Activated naive CD4-positive, alpha-beta T cell treated with anti-CD3 and anti-CD28 coated beads for 36 hours (primary cell): ENCODE measurements at places on chromosomes 3 and 15. TPM values are rescaled to one million over a fixed set of nuclear protein-coding genes. Genes with fewer than 3 reads are reported as not detected.

DNA sequence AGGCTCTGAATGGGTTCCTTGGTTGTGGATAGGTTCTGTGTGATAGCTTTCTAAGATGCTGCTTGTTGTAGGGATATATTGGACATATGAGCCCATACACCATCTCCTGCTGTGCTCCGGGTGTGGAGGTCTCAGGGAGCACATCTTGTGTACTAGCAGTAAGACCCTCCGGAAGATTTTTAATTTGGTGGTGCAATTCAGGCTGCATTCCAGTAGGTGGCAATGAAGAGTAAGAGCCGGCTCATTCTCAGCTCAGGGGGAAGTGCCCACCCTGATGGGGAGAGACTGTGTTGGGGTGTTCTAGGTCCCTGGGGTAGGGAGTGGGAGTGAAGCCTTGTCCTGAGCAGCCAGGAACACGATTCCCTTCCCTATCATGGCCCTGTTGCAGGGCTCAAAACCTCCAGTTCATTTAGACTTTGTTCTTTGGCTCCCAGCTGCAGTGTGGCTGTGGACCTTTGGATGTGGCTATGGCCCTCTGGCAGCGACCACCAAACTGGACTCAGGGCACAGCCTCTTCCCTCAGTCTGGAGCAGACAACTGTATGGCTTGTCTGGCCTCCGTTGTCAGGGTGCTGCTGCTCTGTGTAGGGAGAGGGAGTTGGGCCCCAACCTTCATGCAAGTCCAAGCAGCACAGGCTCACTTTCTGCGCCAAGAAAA lies 104.7 kb downstream of the UNC13C start:
- H3K4me1 ChIP-seq: no peaks in the 10 kb centered on the region
- H3K4me3 ChIP-seq: no peak overlapping the region
- H3K27me3 ChIP-seq: peaks cover 12% of the 10 kb centered on the region
- H3K27ac ChIP-seq: no peak overlapping the region
- no peaks in the 10 kb centered on the region for H3K36me3 ChIP-seq

DNA sequence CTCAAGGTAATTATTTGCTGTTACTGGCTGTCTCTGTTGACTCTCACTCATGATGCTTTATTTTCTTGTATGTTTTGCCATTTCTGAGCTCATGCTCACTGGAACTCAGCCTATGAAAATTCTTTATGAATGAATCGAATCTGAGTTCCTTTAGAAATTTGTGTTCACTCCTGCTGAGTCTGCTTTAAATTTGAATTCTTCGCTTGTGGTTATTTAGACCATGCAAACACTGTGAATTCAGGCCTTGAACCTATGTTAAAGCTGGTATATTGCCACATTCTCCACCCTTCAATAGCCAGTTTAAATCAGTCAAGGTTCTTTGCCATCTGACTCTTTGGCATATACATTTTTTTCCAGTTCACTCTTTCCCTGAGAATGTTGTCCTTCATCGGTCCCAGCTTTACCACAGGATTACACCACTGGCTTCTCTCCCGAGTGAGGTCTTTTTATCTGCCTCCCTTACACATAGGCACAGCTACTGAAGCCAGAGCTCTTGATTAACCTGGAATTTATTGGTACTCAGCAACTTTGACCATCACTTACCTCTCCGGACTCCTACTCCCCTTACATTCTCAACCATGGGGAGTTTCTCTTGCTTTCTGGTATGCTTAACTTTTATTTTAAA lies 400.6 kb downstream of the VPS13C start:
- no peaks in the 10 kb centered on the region for H3K36me3 ChIP-seq
- peaks cover 6% of the 10 kb centered on the region for H3K27me3 ChIP-seq
- H3K4me1 ChIP-seq: no peaks in the 10 kb centered on the region

Gene LSAMP
- total RNA-seq: not detected

Gene CTXN2
- total RNA-seq: not detected

DNA sequence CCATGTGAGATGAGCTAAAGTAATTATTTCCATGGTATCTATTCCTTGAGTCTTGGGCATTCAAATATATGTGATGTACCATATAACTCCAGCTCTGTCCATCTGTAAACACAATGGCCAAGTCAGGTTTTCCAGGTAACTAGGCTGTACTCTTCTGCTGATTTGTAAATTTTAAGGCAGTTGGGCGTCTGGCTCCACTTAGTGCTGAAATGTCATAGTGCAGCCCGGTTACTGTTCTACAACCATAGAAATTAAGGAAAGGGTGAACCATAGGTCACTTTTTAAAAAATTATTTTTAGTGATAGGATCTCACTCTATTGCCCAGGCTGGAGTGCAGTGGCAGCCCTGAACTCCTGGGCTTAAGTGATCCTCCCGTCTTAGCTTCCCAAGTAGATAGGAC lies 44.7 kb upstream of the GOLM2 start:
- H3K4me3 ChIP-seq: no peak overlapping the region
- no peaks in the 10 kb centered on the region for H3K27me3 ChIP-seq
- no peaks in the 10 kb centered on the region for H3K36me3 ChIP-seq
- DNase-seq: no peak
- H3K4me1 ChIP-seq: no peaks in the 10 kb centered on the region
- H3K27ac ChIP-seq: no peak overlapping the region

- H3K4me3 ChIP-seq: no peak overlapping the region
- no peak overlapping the region for H3K27ac ChIP-seq
- no peak for DNase-seq
- H3K36me3 ChIP-seq: no peaks in the 10 kb centered on the region
- no peaks in the 10 kb centered on the region for H3K4me1 ChIP-seq
- H3K27me3 ChIP-seq: no peaks in the 10 kb centered on the region
Observed at GRCh38 chr15:25245801-25246622, 192.8 kb downstream of the UBE3A start.

- DNase-seq: no peak
- H3K4me3 ChIP-seq: no peak overlapping the region
- no peak overlapping the region for H3K27ac ChIP-seq
- no peaks in the 10 kb centered on the region for H3K4me1 ChIP-seq
- H3K27me3 ChIP-seq: no peaks in the 10 kb centered on the region
Observed at GRCh38 chr15:99148851-99149276, 44.0 kb downstream of the SYNM start.

DNA sequence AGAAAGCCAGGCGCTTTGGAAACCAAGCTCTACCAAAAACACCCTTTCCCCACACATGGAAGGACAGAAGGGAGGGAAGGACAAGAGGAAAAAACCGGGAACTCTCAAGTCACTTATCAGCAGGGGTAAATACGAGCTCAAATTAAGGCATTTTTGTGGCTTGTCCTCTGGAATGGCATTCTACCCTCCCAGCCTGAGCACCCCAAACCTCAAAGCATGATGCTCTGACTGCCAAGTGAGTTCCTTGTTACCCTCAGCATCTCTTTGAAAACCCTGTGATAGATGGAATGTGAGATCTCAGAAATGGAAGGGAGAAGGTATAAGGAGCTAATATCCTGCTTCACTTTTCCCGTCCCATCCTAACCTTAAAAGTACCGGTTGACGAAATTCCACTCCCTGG lies 8.1 kb upstream of the CSPG5 start:
- H3K27me3 ChIP-seq: no peaks in the 10 kb centered on the region
- H3K36me3 ChIP-seq: peaks cover 19% of the 10 kb centered on the region
- H3K27ac ChIP-seq: no peak overlapping the region

Gene OSTN
- total RNA-seq: not detected

- peaks cover 35% of the 10 kb centered on the region for H3K4me1 ChIP-seq
- H3K27me3 ChIP-seq: no peaks in the 10 kb centered on the region
- H3K36me3 ChIP-seq: no peaks in the 10 kb centered on the region
Observed at GRCh38 chr3:195183071-195183776, 87.7 kb downstream of the XXYLT1 start.

DNA sequence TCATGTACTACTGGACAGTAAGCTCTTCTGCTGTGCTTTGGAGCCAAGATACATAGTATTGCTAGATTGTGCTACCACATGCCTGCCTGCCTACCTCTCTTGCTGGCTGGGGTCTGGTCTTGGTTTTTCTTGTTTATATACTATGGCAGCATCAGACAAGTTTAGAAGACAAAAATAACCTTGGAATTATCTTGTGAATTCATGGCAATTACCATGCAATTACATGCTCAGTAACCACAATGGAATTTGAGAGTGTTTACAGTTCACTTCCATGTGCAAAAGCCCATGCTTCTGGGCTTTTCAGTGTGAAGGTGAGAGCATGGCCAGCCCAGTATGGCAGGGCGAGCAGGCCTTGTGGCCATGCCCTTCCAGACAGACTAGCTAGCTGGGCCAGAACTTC lies 48.0 kb upstream of the C15orf61 start:
- no peak overlapping the region for H3K27ac ChIP-seq
- no peaks in the 10 kb centered on the region for H3K4me1 ChIP-seq
- no peak overlapping the region for H3K4me3 ChIP-seq
- no peaks in the 10 kb centered on the region for H3K36me3 ChIP-seq
- no peaks in the 10 kb centered on the region for H3K27me3 ChIP-seq

Gene SOX14
- total RNA-seq: not detected

DNA sequence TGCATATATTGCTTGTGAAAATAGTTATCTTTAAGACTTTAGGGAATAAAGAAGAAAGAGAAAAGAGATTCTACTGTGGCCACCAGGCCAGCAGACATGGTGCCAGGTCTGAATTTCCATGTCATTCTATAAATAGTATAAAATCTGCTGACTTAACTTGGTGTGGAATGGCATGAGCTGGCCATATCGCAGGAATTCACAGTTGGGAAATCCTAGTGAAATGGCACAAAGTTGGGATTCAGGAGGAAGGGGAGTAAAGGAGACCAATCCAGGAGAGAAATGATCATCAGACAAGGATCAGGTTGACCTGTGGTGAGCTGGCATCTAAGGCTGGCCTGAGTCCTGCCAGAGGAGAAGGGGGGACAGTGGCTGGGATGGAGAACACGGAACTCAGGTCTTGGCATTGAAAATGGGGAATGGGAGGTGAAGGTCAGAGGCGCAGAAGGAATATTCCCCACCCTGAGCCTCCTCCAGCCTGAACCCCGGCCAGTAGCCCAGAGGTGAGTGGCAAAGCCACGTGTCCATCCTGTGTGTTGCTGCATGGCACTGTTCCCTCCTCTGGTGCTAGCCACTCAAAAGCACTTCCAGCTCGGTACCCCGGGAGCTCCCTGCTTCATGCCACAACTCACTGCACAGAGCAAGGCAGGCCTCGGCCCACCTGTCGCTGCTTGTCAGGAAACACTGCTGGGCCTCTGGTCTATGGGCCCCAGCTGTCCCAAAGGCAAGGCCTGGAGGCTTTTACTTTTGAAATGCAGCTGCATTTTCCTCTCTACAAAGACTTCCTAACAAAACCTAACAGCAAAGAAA lies 51.4 kb downstream of the SSUH2 start:
- H3K4me3 ChIP-seq: no peak overlapping the region
- no peaks in the 10 kb centered on the region for H3K27me3 ChIP-seq
- no peaks in the 10 kb centered on the region for H3K36me3 ChIP-seq
- no peaks in the 10 kb centered on the region for H3K4me1 ChIP-seq
- no peak for DNase-seq

Gene CCDC174
- 20.7 TPM for total RNA-seq

DNA sequence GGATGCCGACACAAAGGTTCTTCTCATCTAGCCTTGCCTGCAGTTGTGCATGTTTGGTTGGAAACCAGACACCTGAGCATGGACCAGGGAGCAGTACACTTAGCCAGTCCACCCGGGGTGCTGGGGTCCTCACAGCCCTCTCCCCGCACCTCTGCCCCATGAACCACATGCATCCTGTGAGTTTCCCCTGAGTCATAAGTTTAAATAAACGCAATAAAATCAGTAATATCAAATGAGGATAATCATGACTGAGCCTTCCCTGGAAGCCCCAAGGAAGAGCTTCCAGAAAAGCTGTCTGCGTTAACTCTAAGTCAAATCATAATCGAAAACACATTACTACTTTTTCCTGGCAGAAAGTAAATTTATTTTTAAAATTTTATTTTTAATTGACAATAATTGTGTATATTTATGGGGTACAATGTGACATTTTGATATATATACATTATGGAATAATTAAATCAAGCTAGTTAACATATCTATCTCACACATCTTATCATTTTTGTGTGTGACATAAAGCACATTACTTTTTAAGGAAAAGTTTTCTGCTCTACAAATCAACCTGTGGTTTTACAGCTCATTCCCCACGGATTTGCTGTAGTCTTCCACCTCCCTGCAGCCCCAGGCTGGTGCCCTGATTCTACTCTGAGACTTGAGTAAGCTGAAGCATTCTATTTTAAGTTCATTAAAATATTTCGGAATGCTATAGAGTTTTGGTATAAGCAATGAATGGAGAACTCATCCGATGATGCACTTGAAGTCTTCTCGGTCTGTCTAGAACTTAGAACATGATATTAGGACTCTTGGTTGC lies 166.0 kb upstream of the EIF1B start:
- no peaks in the 10 kb centered on the region for H3K4me1 ChIP-seq
- peaks cover 6% of the 10 kb centered on the region for H3K27me3 ChIP-seq
- no peak overlapping the region for H3K27ac ChIP-seq
- H3K4me3 ChIP-seq: no peak overlapping the region
- no peak for DNase-seq

DNA sequence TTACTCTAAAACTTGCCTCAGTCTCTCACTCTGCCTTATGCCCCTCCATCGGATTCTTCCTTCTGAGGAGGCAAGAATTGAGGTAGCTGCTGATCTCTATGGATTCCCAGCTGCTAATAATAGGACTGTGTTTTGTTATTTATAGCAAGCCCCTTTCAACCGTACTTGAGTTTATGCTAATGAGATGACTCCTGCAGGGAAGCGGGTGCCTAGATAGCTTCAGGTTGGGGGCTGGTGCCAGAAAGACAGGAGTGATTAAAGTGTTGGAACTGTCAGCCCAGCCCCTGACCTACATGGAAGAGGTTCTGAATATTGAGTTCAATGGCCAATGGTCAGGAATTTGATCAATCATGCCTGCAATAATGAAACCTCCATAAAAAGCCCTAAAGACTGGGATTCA lies 21.8 kb upstream of the LIMD1 start:
- no peak overlapping the region for H3K4me3 ChIP-seq
- no peaks in the 10 kb centered on the region for H3K27me3 ChIP-seq
- DNase-seq: no peak
- no peaks in the 10 kb centered on the region for H3K36me3 ChIP-seq
- H3K4me1 ChIP-seq: peaks cover 16% of the 10 kb centered on the region
- no peak overlapping the region for H3K27ac ChIP-seq

Gene CMTM6
- 44.3 TPM for total RNA-seq

GRCh38 chr3:61518590-61518989 lies 42.8 kb upstream of the PTPRG start:
- H3K27ac ChIP-seq: no peak overlapping the region
- no peak overlapping the region for H3K4me3 ChIP-seq
- H3K36me3 ChIP-seq: peaks cover 4% of the 10 kb centered on the region
- no peak for DNase-seq
- peaks cover 32% of the 10 kb centered on the region for H3K4me1 ChIP-seq
- peaks cover 9% of the 10 kb centered on the region for H3K27me3 ChIP-seq

DNA sequence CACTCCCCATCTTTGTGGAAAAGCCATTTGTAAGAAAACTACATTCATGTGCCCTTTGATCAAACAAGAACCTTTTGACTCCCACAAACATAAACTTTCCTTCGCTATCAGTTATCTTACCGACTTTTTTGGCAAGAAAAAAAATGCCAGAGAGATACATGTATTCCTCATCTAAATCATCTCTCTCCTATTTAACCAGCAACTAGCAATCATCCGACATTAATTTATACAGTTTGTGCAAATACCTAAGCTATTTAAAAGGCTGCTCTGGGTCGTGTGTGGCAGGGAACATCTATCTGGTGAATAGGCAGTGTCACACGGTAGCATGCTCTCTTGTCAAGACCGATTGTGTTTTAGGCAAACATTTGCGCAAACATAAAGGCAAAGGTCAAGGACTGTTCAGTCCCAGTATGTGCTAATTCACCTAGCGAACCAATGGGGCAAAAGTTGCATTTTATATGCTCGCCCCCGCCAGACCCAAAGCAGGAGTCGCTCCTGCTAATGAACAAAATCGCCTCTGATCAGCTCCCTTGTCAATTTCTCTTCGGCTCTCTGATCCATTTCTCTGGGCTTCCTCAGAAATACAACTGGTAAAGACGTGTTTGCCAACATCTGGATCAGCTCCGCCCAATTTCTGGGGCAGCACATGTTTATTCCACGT lies 37.7 kb downstream of the ZIC4 start:
- no peak for DNase-seq
- H3K4me1 ChIP-seq: no peaks in the 10 kb centered on the region
- no peak overlapping the region for H3K27ac ChIP-seq
- H3K27me3 ChIP-seq: peaks cover 68% of the 10 kb centered on the region
